Substantia nigra (tissue), 51 donors: ENCODE measurements at places on chromosomes 3 and 15.

DNA sequence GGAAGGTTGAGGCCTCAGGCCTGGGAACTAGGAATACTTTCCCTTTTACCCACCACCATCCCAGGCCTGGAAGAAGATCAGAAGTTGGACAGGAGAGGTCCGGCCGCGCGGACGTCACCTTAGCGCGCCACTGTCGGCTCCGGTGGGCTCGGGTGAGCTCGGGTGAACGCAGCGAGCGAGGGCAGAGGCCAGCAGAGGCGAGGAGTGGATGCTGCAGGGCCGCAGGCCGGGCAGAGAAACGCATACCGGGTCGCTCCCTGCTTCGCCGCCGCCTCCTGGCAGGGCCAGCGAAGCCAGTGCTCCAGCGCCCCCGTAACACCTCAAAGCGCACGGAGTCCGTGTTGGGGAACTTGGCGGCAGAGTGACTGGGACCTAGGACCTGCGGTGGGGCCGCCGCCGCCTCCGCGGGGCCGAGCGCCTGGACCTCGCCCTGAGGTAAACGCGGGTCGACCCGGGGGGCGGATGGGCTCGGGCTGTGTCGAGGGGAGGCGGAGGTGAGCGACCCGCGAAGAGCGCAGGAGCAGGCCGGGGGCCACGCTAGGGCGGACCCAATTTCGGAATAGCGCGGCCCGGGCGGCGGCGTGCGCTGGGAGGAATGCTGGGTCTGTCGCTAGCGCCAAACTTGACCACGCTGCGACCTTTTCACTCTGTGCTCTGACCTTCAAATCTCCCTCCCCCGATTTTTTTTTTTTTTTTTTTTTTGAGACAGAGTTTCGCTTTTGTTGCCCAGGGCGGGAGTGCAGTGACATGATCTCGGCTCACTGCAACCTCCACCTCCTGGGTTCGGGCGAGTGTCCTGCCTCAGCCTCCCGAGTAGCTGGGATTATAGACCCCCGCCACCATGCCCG is 1.6 kb downstream of the CYP11A1 start:
- no peak for DNase-seq

DNA sequence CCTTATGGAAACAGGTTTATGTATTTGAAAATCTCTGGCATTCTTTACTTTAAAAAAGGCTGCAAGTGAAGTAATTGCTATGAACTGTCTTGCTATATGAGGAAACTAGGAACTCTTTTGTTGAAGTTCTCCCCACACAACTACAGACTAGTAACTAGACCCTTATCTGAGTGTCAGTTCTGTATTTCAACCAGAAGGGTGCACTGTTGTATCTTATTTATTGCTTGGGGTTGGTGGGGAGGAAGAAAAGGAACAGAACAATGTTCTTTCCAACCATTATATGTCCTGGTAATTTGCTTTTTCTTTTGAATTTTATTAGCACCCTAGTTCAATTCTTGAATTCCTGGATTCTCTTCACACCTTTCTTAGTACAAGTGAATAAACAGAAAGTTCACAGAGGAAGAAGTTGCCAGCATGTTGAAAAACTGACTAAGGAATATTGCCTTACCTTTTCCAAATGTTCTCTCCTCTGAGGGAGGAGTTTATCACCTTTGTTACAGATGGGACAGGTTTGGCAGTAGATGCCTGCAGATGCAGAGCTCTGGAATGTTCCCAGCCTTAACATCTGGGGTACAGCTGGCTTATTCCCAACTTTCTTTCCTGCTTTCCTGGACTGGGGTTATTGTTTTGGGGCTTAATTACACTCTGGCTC is 162.4 kb upstream of the CFAP20DC start:
- no peak for DNase-seq

DNA sequence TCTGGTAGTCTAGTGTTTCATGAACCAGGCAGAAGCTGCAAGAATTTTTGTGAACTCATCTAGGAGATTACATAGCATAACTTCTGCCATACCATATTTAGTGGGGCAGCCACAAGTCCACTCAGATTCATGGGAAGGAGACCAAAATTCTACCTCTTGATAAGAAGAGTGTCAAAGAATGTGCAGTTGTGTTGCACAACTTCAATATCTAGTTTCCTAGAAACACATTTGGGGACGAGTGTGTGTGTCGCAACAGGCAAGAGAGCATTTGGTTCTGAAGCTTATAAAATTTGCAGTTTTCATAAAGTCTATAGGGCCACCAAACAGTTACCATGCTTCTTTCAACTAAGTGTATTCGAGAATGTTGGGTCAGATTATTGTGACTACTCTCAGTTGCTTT is 115.3 kb downstream of the KCNH8 start:
- DNase-seq, result no peak

GRCh38 chr3:30631243-30631904 is 25.0 kb downstream of the TGFBR2 start:
- DNase-seq, result no peak

DNA sequence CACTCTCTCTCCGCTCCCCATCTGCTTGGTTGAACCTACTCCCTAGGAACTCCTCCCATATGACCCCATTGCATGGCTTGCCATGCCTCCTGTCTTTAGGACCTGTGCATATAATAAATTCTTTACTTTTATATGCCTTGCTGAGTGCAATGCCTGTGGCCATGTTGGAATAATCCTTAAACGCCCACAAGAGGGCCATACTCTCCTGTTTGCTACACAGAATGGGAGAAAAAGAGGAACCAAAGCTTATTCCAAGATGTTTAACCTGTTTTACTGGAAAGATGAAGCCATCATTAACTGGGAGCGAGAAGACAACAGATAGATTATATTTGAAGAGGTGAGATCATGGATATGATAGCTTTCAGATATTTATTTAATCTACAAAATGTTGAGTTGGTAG is 1097.8 kb downstream of the NAALADL2 start:
- no peak for DNase-seq

- DNase-seq, result no peak
Observed at GRCh38 chr15:25238716-25239470, 199.9 kb downstream of the UBE3A start.

- no peak for DNase-seq
Observed at GRCh38 chr3:175737646-175738572, 878.8 kb downstream of the NAALADL2 start.

DNA sequence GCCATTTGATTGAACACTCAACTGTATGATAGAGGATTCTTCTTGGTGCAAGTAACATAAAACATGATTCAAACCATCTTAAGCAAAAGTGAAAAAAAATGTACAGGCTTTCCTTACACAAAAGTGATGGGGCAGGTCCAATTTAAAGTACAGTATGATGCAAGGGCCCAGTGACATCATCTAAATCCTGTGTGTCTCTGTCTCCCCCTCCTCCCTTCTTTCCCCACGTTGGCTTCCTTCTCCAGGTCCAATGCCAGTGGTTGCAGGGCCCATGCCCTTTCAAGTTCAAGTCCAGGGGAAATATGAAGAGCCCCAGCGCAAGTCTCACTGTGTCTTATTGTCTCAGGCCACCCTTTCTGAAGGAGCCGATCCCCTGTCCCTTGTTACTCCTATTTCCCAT is 332.3 kb downstream of the SHQ1 start:
- DNase-seq, result no peak

DNA sequence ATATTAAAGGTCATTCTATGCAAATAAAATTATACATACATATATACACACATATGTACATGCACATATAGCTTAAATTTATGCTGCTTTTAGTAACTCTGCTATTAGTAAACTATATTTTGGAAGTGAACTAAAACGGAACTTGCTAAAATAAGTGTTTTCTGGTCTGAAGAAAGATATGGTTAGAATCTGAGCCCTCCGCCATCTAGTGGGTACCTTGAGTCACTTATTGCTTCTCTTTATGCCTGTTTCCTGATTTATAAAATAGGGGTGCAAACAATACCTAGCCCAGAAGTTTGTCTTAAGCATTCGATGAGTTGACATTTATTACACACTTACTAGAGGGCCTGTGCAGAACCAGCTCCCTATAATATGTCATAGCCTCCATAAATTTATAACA is 255.7 kb downstream of the CNTN6 start:
- no peak for DNase-seq
